ENCODE measurements at places on chromosomes 1 and 21.
A peak's percentile ranks its signal among the peaks of the same experiment; 100 is the strongest.

- DNase-seq: no peak
Measured at GRCh38 chr1:107919953-107920352, 45.0 kb downstream of the VAV3 start.

DNA sequence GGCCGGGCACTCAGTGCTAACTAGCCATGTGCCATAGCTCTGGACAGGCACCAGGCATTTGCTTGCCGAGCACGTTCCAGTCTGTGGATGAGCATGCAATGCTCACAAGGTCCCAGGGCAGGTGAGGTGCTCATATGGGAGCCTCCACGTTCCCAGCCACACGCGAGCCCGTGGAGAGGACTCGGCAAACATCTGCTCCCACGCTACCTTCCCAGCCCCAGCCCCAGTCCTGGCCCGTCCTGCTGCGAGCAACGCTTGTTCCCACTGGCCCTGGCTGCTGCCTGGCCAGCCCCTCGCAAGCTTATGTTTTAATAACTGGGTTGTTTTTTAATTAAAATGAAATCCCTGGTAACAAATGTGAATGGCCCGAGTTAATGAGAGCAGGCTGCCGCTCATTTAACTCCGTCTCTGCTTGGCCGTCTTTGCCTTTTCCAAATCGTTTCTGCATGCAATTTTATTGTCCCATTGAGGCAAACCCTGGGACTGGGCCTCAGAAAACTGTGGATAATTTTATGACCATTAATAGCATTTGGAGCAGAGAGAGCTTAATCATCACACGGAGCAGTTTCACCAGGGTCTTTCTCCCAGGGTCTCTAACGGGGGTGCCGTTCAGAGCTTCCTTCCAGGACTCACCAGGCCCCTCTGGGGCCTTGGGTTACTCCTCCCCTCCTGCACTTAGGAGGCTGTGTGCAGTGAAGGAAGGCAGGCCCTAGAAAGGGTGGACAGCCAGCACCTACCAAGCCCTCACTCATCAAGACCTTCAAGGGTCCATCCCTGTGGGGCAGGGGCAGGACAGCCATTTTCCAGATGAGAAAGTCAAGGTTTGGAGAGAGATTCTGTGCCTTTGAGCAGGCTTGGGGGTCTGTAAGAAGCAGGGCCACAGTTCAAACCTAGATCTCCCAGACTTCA is 136.8 kb downstream of the GLIS1 start:
- no peak for DNase-seq

GRCh38 chr1:241533326-241534115 is 1.3 kb downstream of the KMO start:
- peak; percentile 33 for DNase-seq

DNA sequence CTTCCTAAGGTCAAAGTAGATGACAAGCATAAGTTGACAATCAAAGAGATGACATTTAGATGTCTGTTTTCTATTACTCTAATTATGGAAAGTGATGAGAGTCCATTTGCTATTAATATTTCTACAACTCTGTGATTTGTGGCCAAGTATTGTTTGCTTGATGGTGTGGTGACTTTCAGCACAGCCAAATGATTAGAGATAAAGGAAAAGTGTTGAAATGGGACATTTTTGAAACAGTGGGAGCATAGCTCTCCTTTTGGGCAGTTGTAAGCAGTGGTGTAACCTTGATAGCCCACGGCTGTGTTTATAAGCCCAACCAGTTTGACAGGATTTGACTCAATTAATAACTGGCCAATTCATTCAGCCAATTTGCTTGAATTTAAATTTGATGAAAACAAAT is 31.6 kb downstream of the ZC3H11B start:
- DNase-seq: no peak

DNA sequence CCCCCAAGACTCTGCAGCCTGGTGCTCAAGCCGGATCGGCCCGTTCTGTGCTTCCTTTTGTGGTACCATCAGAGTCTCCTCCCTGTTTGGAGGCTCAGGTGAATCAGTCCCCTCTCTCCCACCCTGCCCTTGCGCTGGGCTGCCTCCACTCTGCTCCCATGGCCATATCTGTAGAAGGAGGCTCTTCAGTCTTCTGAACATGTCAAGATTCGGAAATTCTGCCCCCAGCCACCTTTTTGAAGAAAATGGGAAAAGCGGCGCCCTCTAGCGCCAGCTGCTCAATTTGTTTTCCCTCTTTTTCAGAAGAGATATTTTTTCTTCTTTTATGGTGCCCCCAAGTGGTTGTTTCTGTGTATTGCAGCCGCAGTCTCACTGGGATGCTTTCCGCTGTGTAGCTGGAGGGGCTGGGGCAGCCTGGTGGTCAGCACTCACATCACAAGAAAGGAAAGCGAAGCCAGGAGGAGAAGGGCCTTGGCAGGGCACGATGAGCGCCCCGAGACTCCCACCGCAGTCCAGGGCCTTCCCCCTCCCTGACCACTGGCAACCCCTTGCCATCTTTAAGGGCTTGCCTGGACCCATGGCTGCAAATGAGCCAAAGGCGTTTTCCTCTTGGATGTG is 58.4 kb upstream of the CACNA1E start:
- peak; percentile 82 for DNase-seq

- peak; percentile 97 for DNase-seq
Measured at GRCh38 chr1:153763365-153764225, 11.6 kb upstream of the SLC27A3 start.
